Stimulated activated CD4-positive, alpha-beta T cell treated with anti-CD3 and anti-CD28 coated beads, TNF-alpha, amount 100 ng/mL, for 1 hour (primary cell): ENCODE measurements at places on chromosomes 2 and 18.

GRCh38 chr2:69958480-69958879 is 3.0 kb downstream of the ASPRV1 start:
- DNase-seq: no peak

- DNase-seq: no peak
Measured at GRCh38 chr18:9619545-9619944, 5.2 kb upstream of the PPP4R1 start.

DNA sequence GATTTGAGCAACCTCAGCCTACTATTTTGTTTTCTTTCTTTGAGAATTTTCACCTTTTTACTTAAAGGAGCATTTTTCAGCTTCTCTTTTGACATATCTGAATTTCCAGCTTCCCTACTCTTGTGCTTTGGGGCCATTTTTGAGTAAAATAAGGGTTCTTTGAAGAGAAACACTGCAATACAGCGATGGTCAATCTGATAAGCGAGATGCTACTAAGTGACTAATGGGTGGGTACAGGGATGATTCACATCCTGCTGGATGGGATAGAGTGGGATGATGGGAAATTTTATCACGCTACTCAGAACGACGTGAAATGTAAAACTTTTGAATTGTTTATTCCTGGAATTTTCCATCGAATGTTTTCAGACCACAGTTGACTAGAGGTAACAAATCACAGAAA is 211.5 kb downstream of the TMEM247 start:
- no peak for DNase-seq

GRCh38 chr2:47035615-47036488 is 119.3 kb downstream of the STPG4 start:
- DNase-seq: no peak

DNA sequence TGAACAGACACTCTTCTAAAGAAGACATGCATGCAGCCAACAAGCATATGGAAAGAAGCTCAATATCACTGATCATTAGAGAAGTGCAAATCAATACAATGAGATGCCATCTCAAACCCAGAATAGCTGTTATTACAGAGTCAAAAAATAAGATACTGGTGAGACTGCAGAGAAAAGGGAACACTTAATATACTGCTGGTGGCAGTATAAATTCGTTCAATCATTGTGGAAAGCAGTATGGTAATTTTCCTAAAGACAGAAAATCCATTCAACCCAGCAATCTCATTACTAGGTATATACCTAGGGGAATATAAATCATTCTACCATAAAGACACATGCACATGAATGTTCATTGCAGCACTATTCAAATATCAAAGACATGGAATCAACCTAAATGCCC is 116.6 kb upstream of the LTBP1 start:
- no peak for DNase-seq

GRCh38 chr18:70634576-70635147 is 345.8 kb downstream of the SOCS6 start:
- no peak for DNase-seq

DNA sequence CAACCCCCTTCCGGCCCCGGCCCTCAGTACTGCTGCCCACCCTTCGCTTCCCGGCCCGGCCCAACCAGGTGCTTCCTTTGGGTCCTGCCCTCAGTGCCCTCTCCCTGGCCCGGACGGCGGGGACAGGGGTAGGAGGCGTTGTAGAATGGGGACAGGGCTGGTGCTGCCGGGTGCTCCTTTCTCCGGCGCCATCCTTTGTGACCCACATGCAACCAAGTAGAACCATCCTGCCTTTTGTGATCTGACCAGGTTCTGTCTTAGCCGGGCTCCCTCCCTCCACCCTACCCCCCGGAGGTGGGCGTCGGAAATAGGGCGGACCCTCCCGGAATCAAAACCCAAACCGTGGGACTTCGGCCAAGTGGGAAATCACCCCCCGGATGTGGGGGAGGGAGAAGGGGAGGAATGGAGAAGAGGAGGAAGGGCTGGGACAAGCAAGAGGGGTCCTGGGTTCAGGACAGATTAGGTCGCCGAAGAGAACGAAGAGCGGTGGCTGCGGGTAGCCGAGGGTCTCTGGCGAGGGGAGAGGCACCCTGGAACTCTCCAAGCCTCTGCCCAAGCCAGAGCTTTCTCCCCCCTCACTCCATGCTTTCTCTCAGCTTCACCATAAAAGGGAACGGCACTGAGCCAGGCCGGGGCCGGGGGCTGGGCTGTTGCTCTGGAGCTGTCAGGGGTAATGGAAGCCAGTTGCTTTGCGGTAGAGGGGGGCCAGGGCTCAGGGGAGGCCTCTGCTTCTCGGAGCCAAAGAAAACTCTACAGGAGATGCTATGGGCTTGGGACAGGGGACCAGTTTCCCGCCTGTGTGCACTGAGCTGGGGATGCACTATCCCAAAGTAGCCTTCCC is 756 bp upstream of the OST4 start:
- no peak for DNase-seq

- DNase-seq: no peak
Measured at GRCh38 chr2:45368792-45369191, 242.3 kb downstream of the SRBD1 start.

GRCh38 chr2:121810959-121811853 is 55.8 kb downstream of the TSN start:
- DNase-seq: no peak

DNA sequence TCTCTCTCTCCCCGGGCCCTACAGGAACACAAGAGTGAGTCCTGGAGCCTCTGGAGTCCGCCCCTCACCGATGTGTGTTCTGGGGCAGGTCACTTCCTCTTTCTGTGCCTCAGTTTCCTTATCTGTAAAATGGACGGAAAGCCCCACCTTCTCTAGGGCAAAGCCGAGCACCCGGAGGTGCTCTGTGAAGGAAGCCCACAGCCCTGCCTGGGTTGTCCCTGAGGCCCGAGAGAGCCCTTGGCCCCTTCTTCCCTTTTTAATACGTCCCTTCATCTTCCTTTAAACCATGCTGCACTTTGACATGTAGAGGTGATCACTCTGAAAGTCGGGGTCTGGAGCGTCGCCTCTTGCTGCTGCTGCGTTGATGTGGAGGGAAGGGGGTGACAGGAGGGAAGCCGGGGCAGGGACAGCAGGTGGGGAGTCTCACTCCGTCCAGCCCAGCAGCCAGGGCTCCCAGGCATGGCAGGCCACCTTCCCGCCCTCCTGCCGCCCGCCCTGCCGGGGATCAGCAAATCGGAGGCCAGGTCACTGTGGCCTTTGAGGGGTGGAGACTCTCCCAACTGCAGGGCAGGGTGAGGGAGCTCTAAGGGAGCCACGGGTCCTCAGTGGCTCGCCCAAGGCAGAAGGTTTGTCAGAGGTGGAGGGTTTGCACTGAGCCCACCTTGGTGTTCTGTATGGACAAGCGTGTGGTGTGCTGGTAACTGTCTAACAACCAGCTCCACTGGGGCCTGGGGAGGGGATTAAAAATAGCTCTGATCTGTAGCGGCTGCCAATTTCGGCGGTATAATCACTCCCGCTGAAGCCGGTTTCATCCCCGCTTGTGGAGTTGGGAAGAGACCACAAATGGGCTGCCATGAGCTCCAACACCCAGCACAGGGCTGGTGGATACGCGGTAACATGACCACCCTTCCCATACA is 135.9 kb upstream of the ID2 start:
- DNase-seq: no peak

DNA sequence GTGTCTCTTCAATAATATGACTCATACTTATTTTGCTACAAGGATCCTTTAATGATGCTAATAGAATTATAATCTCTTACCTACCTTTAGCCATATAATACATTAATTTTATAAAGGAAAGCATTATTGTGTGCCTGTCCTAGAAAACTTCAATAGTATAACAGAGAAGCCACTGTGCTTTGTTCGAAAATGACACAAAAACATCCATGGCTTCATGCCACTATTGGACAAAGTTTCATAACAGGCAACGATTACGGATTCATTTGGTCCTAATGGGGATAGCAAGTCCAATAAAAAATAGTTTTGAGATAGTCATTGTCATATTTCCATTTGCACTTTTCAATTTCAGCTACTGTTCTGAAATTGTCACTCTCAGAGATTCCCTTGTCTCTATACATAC is 52.5 kb upstream of the CCDC150 start:
- no peak for DNase-seq

DNA sequence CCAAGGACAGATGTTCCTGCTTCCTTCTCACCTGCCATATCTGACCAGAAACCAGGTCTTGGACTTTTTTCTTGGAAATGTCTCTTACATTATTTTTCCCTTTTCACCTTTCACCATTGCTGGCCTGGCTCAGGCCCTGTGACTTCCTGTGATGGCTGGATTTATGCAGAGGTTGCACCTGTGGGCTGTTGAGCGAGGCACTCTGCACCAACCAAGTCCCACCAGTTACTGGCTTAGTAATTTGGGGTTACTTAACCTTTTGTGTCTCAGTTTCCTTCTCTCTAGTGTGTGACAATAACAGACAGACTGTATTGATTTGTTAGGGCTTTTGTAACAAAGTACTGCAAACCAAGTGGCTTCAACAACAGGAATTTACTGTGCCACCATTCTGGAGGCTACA is 110.0 kb downstream of the INSIG2 start:
- no peak for DNase-seq

- no peak for DNase-seq
Measured at GRCh38 chr2:239399921-239400595, 762 bp downstream of the HDAC4 start.

- DNase-seq: no peak
Measured at GRCh38 chr2:196849895-196850294, 40.7 kb upstream of the C2orf66 start.

DNA sequence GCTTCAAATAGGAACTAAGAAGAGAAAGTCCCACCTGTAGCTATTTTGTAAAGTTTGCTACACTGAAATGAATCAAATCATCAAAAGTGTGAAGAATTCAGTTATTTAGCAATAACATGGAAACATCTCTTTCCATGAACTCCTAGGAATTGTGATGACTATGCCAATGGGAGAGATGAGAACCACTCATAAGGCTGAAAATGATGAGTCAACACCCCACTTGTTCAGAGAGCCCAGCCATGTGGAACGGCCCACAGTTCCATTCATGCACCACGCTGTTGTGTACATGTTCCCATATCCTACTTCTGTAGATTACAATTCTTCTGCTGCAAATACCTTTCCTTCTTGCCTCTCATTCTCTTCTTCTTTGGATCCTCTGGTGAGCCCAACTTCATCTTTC is 645.5 kb upstream of the ID2 start:
- DNase-seq: no peak

DNA sequence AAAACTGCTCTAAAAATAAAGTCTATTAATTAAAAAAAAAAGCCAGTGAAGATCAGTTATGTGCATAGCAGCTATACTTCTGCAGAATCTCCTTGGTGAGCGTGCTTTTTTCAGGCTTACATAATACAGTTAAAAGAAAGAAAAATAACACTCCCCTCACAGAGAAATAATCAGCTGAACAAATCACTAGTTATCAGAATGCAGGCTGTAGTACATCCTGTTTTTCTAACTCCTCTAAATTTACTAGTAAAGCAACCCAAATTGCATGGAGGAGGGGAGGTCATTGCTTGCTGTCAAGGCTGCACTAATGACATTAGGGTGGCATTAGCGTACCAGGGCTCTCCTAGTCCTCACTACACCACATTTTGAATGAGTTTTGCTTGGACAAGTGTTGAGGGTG is 192.2 kb downstream of the PLCL1 start:
- DNase-seq: no peak

DNA sequence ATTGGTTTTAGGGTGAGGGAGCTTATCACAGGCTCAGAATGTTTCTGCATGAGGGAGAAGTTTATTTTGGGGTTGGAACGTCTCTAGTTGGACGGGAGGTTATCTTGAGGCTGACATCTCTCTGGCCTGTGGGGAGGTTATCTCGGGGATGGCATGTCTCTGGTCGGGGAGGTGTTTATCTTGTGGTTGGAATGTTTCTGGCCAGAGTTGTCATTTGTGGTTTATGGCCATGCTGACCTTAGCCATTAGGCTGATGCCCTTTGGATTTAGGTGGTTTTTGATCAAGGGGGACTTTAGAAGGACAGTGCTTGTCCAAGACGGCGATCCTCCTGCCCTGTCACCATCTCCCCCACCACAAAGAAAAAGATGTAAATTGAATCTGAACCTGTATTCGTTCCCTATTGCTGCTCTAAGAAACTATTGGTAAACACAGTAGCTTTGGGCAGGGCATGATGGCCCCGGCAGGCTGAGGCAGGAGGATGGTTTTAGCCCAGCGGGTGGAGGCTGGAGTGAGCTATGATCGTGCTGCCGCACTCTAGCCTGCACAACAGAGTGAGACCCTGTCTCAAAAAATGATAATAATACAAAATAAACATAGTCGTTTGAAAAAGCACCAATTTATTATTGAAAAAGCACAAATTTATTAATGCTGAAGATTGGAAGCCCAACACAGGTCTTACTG is 17.8 kb upstream of the MPPE1 start:
- no peak for DNase-seq

- DNase-seq: no peak
Measured at GRCh38 chr18:9732031-9732430, 23.9 kb downstream of the RAB31 start.

GRCh38 chr2:1610096-1610485 is 134.2 kb downstream of the PXDN start:
- no peak for DNase-seq

- no peak for DNase-seq
Measured at GRCh38 chr2:241947004-241947350, 77.4 kb downstream of the RTP5 start.

GRCh38 chr2:68357605-68358337 is 7.3 kb upstream of the PLEK start:
- DNase-seq: no peak

GRCh38 chr2:8693157-8693821 is 11.4 kb downstream of the ID2 start:
- DNase-seq: no peak

DNA sequence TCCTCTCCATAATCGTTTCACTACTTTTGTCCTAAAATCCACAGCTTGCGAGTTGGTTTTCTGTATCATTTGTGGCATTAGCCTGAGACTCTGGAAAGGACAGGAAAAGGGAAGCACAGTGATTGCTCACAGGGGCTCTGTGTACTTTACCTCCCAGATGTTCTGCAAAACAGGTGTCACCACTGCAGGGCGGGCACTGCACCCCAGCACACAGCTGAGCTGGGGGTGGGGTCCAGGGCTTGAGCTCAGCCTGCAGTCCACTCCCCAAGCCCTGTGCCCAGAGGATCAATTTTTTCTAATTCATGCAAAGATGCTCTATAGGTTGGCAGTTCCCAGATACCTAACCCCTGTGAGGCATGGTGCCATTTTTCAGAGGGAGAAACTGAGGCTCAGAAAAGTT is 119.4 kb upstream of the GLI2 start:
- DNase-seq: no peak

GRCh38 chr18:56662063-56662408 is 10.9 kb downstream of the WDR7 start:
- no peak for DNase-seq

DNA sequence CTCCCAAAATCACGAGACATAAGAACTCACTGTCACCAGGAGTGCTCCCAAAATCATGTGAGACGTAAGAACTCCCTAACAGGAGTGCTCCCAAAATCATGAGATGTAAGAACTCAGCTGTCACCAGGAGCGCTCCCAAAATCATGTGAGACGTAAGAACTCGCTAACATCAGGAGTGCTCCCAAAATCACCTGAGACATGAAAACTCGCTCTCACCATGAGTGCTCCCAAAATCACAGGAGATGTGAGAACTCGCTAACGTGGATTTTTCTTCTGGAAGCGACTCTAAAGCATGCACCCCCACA is 53.1 kb downstream of the CTDP1 start:
- DNase-seq: no peak
